Cardiac muscle cell (in vitro differentiated cells and primary cell): ENCODE measurements at places on chromosomes 3 and 15.

GRCh38 chr15:101242999-101243336 lies 8.9 kb downstream of the CHSY1 start:
- H3K36me3 ChIP-seq: no peaks in the 10 kb centered on the region
- no peak overlapping the region for H3K27ac ChIP-seq
- no peak overlapping the region for H3K4me3 ChIP-seq
- no peak for DNase-seq

DNA sequence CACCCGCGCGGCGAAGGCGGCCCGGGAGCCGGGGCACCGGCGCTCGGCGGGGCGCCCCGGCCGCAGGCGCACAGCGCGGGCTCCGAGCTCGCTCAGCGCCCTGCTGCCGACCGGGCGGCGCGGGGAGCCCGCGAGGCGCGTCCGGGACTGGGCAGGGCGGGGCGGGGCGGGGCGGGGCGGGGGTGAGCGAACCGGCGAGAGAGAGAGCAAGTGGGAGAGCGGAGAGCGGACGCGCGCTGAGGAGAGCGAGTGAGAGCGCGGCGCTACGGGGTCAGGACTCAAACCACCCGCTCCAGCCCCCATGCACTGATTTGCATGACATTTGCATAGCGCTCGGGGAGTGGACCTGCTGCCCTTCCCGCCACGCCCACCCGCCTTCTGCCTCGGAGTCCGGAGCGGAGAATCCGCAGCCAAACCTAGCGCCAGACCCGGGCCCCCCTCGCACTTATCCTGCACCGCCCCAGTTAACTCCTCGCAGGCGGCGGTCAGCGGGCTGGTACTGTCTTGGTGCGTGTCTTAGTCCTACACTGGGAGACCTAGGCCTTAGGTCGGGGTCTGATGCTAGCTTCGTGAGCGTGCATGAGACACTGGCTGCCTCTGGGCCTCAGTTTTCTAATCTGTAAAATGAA lies at the start of gene MYLK:
Gene MYLK (minus strand): TSS at position 130 of the 629 bp plus-strand sequence. CDS start 90,491 bp downstream, outside the sequence.
- DNase-seq: peak; percentile 94
- no peaks in the 10 kb centered on the region for H3K4me1 ChIP-seq
- peaks cover 18% of the 10 kb centered on the region for H3K27me3 ChIP-seq
- H3K4me3 ChIP-seq: peak within 1 kb of the TSS; percentile 51

DNA sequence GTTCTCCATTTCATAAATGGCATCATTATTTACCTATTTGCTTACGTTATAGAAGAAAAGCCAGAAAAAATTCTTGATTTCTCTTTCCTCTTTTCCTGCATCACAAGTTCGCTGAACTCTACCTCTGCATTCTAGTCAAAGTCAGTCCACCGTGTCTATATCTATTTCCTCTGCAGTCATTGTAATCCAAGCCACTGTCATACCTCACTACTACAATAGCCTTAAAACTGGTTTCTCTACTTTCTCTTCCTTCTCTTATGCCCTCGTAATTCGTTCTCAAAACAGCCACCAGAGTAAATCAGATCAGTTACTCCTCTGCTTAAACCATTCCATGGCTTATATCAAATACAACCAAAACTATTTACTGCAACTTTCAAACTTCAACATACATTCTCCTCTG lies 13.4 kb upstream of the FAM81A start:
- no peaks in the 10 kb centered on the region for H3K36me3 ChIP-seq
- no peak for DNase-seq
- H3K27ac ChIP-seq: no peak overlapping the region
- H3K27me3 ChIP-seq: no peaks in the 10 kb centered on the region
- H3K4me3 ChIP-seq: no peak overlapping the region
- H3K4me1 ChIP-seq: no peaks in the 10 kb centered on the region

DNA sequence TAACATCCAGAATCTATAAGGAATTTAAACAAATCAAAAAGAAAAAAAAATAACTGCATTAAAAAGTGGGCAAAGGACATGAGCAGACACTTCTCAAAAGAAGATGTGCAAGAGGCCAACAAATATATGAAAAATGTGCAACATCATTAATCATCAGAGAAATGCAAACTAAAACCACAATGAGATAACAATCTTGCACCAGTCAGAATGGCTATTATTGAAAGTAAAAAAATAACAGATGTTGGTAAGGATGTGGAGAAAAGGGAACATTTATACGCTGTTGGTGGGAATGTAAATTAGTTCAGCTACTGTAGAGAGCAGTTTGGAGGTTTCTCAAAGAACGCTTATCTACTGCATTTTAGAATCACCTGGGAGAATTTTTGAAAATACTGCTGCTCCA lies 186.1 kb downstream of the OTOL1 start:
- H3K4me1 ChIP-seq: no peaks in the 10 kb centered on the region
- H3K36me3 ChIP-seq: no peaks in the 10 kb centered on the region
- no peak for DNase-seq
- H3K4me3 ChIP-seq: no peak overlapping the region
- H3K27me3 ChIP-seq: no peaks in the 10 kb centered on the region

DNA sequence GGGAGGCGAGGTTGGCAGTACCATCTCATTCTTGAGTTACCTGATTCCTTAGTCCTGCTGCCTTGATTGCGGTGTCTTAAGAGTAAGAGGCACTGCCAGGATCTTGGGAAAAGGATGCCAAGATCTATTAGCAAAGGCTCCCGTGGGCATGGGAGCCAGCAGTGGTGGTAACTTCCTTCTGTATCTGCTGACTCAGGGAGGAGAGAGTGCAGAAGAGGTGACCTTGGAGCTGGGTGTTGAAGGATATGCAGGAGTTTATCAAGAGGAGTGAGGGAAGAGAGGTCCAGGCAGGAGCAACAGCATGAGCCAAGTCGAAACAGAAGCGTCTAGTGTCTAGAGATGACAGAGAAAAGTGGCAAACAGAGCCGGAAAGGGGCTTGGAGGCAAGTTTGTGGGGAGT lies 4.5 kb downstream of the MESP2 start:
- no peaks in the 10 kb centered on the region for H3K27me3 ChIP-seq
- no peaks in the 10 kb centered on the region for H3K36me3 ChIP-seq
- DNase-seq: no peak
- H3K4me1 ChIP-seq: peaks cover 18% of the 10 kb centered on the region
- H3K4me3 ChIP-seq: no peak overlapping the region
- peak overlapping the region; percentile 18 for H3K27ac ChIP-seq

DNA sequence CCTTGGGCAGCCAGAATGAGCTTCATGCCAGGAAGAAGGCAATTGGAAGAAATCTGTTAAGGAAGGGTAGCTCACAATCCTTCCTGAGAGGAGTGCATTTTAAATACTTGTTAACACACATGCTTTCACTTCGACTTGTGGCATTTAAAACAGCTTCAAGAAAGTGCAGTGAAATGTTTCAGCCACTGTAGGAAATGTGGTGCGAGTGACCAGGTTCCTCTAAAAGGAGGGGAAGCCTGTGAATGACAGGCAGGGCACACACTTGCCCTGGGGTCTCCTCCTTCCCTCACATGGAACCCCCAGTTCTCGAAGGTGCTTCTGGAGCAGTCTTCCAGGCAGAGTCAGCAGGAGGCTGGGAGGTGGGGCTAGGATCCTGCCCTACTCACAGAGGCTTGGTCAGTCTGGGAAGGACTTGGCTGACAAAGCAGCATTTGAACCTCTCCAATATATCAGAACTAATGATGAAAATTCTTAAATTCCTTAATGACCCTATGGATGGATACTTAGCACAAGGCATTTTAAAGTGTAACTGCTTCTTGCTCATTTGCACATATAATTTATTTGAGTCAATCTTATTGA lies 358.6 kb downstream of the CHST2 start:
- no peaks in the 10 kb centered on the region for H3K27me3 ChIP-seq
- DNase-seq: no peak
- no peak overlapping the region for H3K4me3 ChIP-seq
- no peaks in the 10 kb centered on the region for H3K36me3 ChIP-seq

DNA sequence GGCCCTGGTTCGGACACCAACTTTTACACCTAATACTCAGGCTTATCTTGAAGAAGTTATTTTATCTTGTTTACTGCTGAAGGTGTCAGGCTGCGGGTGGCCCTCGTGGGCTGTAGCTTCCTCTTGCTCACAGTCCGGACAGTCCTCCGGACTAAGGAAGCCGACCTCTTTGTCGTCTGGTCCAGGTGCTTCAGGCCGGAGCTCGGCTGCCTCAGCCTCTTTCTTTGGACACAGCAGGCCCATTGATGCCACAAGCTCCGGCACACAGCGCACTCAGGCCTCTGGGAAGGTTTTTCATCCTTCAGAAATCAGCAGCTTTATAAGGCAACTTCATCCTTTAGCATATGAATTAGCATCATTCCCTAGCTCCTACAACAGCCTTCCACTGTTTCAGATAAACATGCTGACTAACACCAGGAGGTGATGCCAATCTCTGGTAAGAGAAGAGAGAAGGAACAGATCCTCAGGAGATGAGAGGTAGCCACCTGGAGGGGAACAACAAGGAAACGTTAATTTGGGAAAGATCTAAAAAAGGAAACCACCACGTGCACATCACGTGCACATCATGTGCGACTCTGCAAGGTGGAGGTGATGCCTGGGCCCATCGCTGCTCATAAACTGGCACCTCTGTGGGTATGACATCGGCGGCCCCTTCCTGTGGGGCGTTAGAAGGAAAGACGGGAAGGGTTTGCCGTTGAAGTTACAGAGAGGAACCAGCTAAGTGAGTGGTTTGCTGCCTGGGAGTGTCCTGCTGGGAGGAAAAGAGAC lies 4.4 kb upstream of the CHAC1 start:
- no peaks in the 10 kb centered on the region for H3K4me1 ChIP-seq
- H3K27ac ChIP-seq: no peak overlapping the region
- DNase-seq: no peak
- H3K4me3 ChIP-seq: no peak overlapping the region
- H3K27me3 ChIP-seq: peaks cover 14% of the 10 kb centered on the region

DNA sequence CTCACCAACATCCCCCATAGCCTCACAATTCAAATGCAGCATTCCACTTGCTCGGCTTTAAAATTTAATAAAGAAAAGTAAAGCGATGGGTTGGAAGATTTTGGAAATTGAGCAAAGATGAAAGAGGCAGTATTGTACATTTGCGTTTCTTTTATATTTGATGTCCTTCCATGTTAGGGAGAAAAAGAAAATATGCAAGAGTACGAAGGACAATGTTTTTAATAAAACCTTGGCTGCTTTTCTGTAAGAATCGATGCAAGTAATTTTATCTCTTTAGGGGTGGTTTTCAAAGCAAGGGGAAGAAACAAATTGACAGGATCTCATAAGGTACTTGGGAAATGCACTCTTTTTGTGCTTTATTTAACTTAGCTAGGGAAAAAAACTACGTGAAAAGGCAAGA lies 61.8 kb upstream of the TSC22D2 start:
- H3K27me3 ChIP-seq: no peaks in the 10 kb centered on the region
- H3K4me1 ChIP-seq: peaks cover 19% of the 10 kb centered on the region
- H3K36me3 ChIP-seq: no peaks in the 10 kb centered on the region
- no peak overlapping the region for H3K4me3 ChIP-seq

GRCh38 chr3:66182246-66182645 lies 38.6 kb upstream of the SLC25A26 start:
- no peak for DNase-seq
- H3K27me3 ChIP-seq: no peaks in the 10 kb centered on the region
- H3K36me3 ChIP-seq: no peaks in the 10 kb centered on the region
- peak overlapping the region; percentile 97 for H3K27ac ChIP-seq
- no peak overlapping the region for H3K4me3 ChIP-seq

- no peak overlapping the region for H3K27ac ChIP-seq
- peaks cover 10% of the 10 kb centered on the region for H3K4me1 ChIP-seq
- H3K36me3 ChIP-seq: no peaks in the 10 kb centered on the region
Observed at GRCh38 chr3:160184655-160185054, 40.6 kb upstream of the C3orf80 start.

GRCh38 chr3:43317461-43318316 lies 31.3 kb downstream of the SNRK start:
- H3K4me3 ChIP-seq: no peak overlapping the region
- DNase-seq: no peak
- H3K27me3 ChIP-seq: no peaks in the 10 kb centered on the region
- no peaks in the 10 kb centered on the region for H3K4me1 ChIP-seq

DNA sequence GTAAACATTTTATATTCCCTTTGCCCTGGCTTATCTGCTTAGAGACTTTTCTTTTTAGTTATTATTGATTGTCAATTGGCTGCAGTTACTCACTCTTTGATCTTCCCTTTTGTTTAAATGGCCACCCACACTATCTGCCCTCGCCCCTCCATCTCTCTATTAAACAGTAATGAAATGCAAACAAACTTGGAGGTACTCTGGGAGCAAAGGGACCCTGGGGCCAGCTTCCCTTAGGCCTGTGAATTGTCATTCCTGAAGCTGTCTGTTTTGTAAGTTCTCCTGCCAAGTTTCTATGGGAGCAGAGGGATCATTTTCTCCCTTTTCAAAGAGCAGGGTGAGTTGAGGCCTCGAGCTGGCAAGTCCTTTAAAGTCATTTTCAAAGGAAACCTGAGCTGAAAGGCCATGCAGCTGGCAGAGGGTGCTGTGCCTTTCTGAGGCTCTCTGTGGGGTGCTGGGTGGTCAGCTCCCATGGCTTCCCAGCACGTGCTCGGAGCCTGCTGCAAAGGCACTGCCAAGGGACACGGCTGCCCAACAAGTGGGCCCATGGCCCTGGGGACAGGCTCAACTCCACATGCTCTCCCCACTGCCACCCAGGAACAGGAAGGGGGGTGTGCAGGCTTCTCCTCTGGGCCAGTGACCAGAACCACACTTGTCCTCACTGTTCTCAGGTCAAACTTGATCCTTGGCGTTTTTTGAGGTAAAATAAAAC lies 17.4 kb upstream of the RTP2 start:
- H3K4me1 ChIP-seq: no peaks in the 10 kb centered on the region
- no peak overlapping the region for H3K4me3 ChIP-seq
- H3K36me3 ChIP-seq: peaks cover 3% of the 10 kb centered on the region
- peak; percentile 8 for DNase-seq

DNA sequence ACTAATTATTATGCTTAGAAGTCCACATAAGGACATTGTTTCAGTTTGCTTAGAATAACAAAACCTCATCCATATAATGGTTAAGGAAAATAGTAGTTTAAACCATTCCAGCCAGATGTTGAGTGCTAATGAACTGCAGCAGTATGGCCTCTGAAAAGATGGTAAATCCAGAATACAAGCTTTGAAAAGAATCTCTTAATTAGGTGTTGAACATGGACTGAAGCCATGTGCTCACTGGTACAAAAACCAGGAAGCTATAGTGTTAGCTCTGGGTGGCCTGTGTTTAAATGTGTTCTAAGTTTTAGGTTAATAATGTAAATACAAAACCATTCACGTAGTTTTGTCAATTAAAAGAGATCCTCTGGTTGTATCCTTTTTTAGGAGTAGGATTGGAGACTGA lies 78.2 kb downstream of the GALK2 start:
- DNase-seq: no peak
- no peak overlapping the region for H3K27ac ChIP-seq
- no peak overlapping the region for H3K4me3 ChIP-seq
- no peaks in the 10 kb centered on the region for H3K36me3 ChIP-seq
- no peaks in the 10 kb centered on the region for H3K4me1 ChIP-seq

- DNase-seq: no peak
- peaks cover 12% of the 10 kb centered on the region for H3K4me1 ChIP-seq
- H3K4me3 ChIP-seq: no peak overlapping the region
- no peaks in the 10 kb centered on the region for H3K27me3 ChIP-seq
- H3K36me3 ChIP-seq: no peaks in the 10 kb centered on the region
Observed at GRCh38 chr15:71800190-71800589, 10.2 kb upstream of the NR2E3 start.

DNA sequence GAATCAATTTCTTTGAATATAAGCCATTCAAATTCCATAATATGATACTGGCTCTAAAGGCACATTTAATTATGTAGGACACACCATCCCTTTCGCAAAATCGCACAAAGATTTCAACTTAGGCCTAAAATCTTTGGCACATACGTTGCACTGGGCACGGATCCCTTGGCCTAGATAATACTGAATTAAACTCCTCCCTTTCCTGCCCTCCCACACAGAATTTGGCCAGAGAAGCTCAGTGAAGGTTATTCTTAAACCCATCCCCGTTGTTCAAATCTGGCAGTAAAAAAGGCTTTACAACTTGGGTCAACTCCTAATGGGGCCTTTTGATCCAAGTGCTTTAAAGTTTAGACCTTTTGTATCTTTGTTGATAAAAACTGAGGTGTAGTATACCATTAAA lies 247.2 kb downstream of the PTPRG start:
- H3K36me3 ChIP-seq: no peaks in the 10 kb centered on the region
- no peaks in the 10 kb centered on the region for H3K27me3 ChIP-seq
- peak; percentile 95 for DNase-seq
- H3K4me1 ChIP-seq: peaks cover 74% of the 10 kb centered on the region
- peak overlapping the region; percentile 86 for H3K27ac ChIP-seq
